ENCODE measurements at places on chromosomes 4 and X. TPM values are rescaled to one million over a fixed set of nuclear protein-coding genes. Genes with fewer than 3 reads are reported as not detected.

The TMPRSS11F gene
- not detected for total RNA-seq

The GAGE12E gene
- not detected for total RNA-seq

The UGT2A1 gene
- total RNA-seq = not detected

The RNF150 gene
- total RNA-seq = 2.4 TPM

- DNase-seq = no peak
Measured at GRCh38 chrX:153527208-153527607, 9.8 kb downstream of the ATP2B3 start.

- DNase-seq = no peak
Measured at GRCh38 chrX:144327495-144327894, 443.6 kb downstream of the UBE2NL start.

- DNase-seq = no peak
Measured at GRCh38 chr4:2754848-2755819, 1.0 kb downstream of the TNIP2 start.

DNA sequence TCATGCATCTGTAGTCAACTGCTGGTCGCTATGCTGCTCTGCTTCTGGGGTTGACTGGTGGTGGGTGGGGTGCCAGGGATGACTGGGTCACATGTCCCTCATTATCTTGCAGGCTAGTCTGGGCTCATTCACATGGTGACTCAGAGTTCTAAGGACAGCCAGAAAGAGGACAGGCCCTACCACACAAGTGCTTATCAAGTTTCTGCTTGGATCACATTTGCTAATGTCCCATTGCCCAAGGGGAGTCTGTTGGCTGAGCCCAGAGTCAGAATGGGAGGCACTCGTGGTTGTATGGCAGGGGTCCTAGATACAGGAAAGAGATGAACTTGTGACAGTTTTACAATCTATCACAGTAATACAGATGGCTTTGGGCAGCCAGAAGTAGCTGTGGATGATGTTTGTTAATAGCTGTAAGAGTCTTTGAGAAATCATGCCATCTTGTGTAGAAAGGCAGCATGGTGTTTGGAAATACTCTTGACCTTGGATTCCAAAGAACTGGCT lies 221.3 kb downstream of the GPAT3 start:
- DNase-seq = no peak

- DNase-seq = no peak
Measured at GRCh38 chr4:14035076-14035475, 407.6 kb upstream of the BOD1L1 start.

DNA sequence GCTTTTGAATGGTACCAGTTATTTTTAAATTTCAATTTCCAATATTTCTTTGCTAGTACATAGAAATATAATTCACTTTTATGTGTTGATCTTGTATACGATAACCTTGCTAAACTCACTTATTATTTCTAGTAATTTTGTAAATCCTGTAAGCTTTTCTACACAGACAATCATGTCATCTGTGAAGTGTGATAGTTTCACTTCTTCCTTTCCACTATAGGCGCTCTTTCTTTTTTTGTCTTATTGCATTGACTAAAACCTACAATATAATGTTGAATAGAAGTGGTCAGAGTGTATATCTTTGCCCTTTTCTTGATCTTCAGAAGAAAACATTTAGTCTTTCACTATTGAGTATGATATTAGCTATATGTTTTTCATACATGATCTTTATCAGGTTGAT lies 76.6 kb downstream of the ZNF182 start:
- no peak for DNase-seq

DNA sequence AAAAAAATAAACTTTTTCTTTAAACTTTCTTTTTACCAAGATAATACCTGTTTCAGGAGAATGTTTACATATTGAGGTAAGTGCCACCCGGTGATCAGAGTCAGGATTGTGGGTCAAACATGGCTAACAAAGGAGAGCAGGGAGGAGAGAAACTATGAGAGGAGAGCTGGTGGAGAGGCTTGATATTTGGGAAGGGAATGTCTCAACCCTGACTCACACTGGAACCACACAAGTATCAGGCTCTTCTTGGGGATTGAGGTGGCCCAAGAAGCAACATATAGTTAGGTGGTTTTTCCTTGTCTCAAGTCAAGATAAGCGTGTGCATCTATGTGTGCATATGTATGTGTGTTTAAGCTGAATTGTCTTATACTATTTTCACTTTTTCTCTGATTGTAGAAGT lies 6.7 kb downstream of the TCEAL1 start:
- no peak for DNase-seq

DNA sequence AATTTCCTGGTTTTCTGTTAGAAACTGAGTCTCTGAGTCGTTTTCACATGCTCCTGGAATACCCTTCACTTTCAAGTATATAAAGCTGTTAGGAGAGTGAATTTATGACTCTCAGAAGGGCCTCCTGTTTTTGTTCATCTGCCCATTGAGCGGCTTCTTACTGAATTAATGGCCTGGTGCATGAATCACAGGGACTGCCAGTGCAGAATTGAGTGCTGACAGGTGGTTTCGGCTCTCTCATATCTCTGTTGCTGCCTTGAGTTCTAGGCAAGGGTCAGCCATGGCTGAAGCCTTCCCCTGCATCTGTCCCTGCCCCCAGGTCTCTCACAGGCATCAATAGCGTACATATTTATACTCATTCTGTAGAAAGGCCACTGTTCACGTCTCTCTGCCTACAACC lies 22.7 kb upstream of the SEPSECS start:
- DNase-seq = no peak

DNA sequence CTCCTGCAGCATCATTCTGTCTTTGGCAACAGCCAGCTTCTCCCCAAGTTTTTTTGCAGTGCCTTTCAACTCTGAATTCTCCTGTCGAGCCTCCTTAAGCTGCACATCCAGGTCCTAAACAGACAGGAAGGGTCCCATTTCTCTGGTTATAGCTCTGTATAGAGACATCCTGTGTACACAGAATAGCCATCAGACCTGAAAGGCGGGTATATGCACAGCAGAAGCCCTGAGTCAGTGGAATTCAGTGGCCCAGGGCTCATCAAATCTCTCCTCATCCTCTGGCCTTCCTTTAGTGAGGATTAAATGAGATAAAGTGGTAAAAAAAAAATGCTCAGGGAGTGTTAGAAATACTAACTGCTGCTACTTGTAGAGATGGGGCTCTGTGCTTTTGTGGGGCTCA lies 73.8 kb downstream of the FAM184B start:
- DNase-seq = no peak

Data from upper lobe of right lung (tissue), 1 donor.